Right atrium auricular region (tissue), 2 donors: ENCODE measurements at places on chromosomes 12 and 14. TPM values are rescaled to one million over a fixed set of nuclear protein-coding genes. Genes with fewer than 3 reads are reported as not detected.

The SAMD4A gene
- total RNA-seq, result 74.5 TPM

The LALBA gene
- not detected for total RNA-seq

The TSPAN9 gene
- total RNA-seq, result 103 TPM

The IQSEC3 gene
- total RNA-seq, result 0.39 TPM

The TXNDC16 gene
- 7.0 TPM for total RNA-seq

The ACOT6 gene
- not detected for total RNA-seq

The CLEC9A gene
- not detected for total RNA-seq

The PTGER2 gene
- 1.5 TPM for total RNA-seq

The LMNTD1 gene
- total RNA-seq, result 1.0 TPM

The GPR135 gene
- 4.1 TPM for total RNA-seq

The ANKS1B gene
- 2.4 TPM for total RNA-seq

The EPYC gene
- not detected for total RNA-seq

The LLPH gene
- total RNA-seq, result 10.1 TPM

The RNASE4 gene
- 19.5 TPM for total RNA-seq

The FAM181A gene
- not detected for total RNA-seq

The CAPZA3 gene
- total RNA-seq, result not detected

The BBOF1 gene
- total RNA-seq, result 3.3 TPM

The NTS gene
- total RNA-seq, result 0.52 TPM

The CLEC2B gene
- 3.9 TPM for total RNA-seq

The ALDH2 gene
- 158 TPM for total RNA-seq

The TUNAR gene
- not detected for total RNA-seq

The FAM90A1 gene
- not detected for total RNA-seq

The MGP gene
- total RNA-seq, result 454 TPM

The SPX gene
- total RNA-seq, result 5.6 TPM

The UNC79 gene
- total RNA-seq, result 0.19 TPM

The AQP5 gene
- not detected for total RNA-seq

The TMEM132D gene
- not detected for total RNA-seq

The RPL10L gene
- not detected for total RNA-seq

The GPR132 gene
- 0.67 TPM for total RNA-seq

The AMHR2 gene
- 0.47 TPM for total RNA-seq

The KRT7 gene
- 58.4 TPM for total RNA-seq

The AQP2 gene
- total RNA-seq, result not detected

The TSHR gene
- not detected for total RNA-seq

The PRORP gene
- total RNA-seq, result 12.6 TPM

The ASCL1 gene
- not detected for total RNA-seq

The MAP3K9 gene
- 3.2 TPM for total RNA-seq
